Suppressor macrophage treated with lipopolysaccharide for 4 hours (primary cell): ENCODE measurements at places on chromosomes 6 and 20.
A peak's percentile ranks its signal among the peaks of the same experiment; 100 is the strongest.

GRCh38 chr6:19699932-19700331 lies 137.2 kb upstream of the ID4 start:
- no peak for DNase-seq

GRCh38 chr20:32664012-32664677 lies 9.6 kb downstream of the C20orf203 start:
- no peak for DNase-seq

DNA sequence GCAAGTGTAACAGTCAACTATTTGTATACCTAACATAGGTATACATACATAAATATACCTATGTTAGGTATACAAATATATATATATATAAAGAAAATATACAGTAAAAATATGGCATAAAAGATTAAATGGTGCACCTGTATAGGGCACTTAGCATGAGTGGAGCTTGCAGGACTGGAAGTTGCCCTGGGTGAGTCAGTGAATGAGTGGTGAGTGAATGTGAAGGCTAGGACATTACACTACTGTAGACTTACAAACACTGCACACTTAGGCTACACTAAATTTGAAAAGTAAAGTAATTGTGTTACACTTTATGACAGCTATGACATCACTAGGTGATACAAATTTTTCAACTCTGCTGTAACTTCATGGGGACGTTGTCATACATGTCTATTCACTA lies 65.6 kb downstream of the CDC5L start:
- no peak for DNase-seq

- DNase-seq: no peak
Observed at GRCh38 chr20:39960522-39961428, 728.3 kb downstream of the MAFB start.

GRCh38 chr6:26157251-26158075 lies 70.2 kb downstream of the HFE start:
- peak; percentile 96 for DNase-seq

DNA sequence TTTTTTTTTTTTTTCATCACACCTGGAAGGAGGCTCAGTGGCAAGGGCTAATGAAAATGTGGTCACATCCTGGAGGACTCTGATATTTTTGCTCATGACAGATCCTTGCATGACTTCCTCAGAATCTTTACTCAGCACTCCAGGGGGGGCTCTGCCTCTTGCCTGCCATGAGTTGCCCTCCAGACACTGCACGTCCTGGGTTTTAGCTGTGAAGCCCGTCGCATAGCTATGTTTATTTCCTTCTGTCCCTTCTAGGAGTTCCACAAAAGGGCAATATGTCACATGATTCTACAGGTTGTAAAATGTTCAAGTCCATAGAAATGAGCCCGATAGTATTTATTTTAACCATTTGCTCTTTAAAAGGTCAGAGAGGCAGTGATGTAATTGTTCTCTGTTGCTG lies 18.2 kb downstream of the MAS1 start:
- no peak for DNase-seq

- DNase-seq: no peak
Observed at GRCh38 chr6:157139054-157139708, 184.1 kb downstream of the TMEM242 start.

DNA sequence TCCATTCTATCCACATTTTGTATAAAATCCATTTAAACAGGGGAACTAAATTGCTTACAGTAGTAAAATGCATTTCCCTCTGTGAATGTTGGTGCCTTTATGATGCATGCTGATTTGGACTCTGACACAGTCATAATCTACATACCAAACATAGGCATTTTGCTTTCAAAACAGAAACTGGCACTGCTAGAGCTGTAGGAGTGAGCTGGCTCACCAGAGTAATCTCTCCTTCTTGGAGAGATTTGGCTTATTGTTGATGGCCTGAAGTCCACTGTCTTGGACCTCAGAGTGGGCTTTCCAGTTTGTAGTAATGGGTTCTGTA lies 363.2 kb upstream of the FLRT3 start:
- no peak for DNase-seq

GRCh38 chr6:85390105-85390728 lies 59.7 kb upstream of the NT5E start:
- DNase-seq: no peak

GRCh38 chr20:55471052-55472006 lies 534.0 kb downstream of the CBLN4 start:
- no peak for DNase-seq

DNA sequence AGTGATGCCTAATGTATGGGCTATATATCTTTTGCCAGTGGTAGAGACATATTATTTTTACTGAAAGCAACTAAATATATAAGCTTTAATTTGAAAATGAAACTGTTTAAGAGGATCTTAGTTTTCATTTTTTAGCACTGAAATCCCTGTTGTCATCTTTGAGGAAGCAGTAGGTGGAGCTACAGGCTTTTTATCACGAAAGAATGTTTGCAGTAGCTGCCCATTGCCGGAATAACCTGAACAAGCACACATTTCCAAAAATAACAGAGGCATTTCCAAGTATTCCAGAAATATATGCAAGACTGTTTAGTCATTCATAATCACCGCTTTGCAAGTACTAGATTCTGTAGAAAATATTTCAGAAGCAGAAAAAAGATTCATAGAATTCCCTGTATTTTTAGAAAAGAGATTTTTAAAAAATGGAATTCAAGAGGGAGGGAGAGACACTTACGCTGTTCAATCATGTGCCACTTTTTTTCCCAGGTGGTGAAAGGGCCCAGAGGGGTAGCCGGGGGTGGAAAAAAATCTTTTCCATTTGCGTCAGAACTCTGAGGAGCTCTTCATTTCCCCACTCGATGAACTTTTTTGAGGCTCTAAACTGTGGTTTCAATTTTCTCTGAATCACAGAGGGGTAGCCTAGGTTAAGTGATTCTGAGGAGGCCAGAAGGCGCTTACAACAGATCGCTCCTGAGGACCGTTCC lies 142.5 kb upstream of the FERMT1 start:
- peak; percentile 22 for DNase-seq

GRCh38 chr6:138227316-138227781 lies 9.1 kb upstream of the PBOV1 start:
- no peak for DNase-seq

DNA sequence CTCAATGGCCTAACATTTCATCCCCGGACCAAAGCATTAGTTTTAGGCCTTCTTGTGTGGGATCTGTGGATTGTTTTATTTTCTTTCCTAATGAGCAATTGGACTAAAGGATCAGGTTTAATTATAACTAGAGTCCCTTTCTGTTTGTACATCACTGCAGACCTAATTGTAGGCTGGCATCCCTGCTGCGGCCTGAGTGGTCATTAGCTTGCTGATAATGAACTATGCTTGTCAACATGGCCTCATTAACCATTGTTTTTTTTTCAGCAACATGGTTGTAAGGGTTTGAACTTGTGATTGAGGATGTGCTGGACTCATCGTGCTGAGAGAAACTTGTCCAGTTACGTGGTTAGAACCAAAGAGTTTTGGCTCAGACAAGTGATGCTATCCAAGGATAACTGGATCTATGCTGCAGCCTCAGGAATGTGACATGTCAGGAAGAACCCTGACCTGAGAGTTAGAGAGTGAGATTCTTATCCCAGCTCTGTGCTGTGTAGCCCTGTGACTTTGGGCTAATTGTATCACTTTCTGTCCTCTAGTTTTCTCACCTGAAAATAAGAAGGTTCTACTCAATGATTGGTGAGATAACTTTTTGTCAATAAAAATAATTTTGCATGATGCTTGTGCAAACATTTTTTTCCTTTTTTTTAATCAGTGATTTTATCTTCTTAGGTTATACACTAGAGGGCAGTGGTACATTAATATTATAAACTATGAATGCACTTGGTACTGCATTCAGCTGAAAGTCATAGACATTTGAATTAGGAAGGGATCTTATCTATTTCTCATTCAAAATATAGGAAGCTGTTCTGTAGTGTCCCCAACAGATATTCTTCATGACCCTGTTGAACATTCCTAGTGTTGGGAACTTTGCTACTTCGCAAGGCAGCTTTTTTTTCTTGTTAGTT lies 140.9 kb downstream of the RNF144B start:
- DNase-seq: peak; percentile 47

DNA sequence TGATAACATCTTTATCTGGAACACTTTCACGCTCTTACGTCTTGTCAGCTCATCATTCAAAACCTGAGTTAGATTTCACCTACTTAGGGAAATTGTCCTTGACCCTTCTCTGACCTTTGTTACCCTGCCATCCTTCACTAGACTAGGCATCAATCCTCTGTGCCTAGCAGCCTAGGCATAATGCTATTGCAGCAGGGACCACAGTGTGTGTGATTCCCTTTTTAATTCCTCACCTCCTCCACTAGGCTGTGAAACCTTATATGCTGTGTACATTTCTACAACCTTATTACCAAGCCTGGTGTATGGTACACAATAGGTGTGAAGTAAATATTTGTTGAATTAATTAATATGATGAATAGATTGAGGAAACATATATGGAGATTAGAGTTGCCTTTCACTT lies 66.7 kb upstream of the DEFB112 start:
- DNase-seq: no peak

GRCh38 chr20:60993433-60994044 lies 258.5 kb upstream of the CDH4 start:
- no peak for DNase-seq

GRCh38 chr6:122429323-122429722 lies 29.9 kb downstream of the HSF2 start:
- no peak for DNase-seq

DNA sequence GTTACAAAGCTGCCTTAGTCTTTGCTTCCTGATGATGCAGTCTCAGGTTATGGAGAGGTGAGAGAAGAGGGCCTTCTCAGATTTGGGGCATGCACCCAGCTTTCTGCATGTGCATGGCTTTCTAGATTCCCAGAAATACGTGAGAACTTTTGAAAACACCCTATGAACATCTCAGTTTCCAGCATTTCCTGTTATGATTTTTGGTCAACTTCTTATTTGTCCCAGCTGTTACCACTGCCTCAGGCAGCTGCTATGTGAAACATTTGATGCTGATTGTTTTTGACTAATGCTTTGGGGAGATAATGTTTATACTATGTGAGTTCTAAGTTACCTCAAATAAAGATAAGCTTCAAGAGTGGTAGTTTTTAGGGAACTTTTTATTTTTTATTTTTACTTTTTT lies 9.5 kb upstream of the SNAP25 start:
- DNase-seq: no peak

DNA sequence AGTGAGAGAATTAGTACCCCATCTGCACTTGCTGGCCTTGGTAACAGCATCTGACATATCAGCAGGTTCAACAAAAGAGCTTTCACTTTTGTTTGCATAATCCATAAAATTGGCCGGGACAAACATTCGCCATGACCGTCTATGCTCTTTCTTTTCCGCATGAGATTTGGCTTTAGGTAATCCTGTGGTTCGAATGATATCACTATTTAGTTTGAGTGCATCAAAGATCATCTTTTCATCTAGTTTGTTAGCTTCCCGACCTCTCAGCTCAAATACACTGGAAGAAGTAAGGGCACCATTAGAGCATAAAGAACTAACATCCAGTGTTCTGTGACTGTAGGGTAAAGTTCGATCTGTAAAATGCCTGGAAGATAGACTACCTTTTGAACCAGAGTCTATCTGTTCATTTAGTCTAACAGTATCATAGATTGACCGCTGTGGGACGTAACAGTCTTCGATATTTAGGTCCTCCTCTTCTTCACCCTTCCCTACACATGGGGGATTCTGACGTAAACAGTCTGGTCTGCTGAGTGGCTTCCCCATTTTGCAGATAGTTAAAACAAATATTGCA lies 101.6 kb downstream of the DST start:
- DNase-seq: peak; percentile 20

GRCh38 chr6:140586426-140587061 lies 1212.1 kb upstream of the CITED2 start:
- no peak for DNase-seq

- DNase-seq: no peak
Observed at GRCh38 chr20:56827763-56828162, 198.7 kb downstream of the TFAP2C start.

GRCh38 chr6:108877046-108877751 lies 29.0 kb downstream of the ARMC2 start:
- no peak for DNase-seq

- DNase-seq: no peak
Observed at GRCh38 chr6:44245391-44245911, 1.4 kb upstream of the HSP90AB1 start.

- no peak for DNase-seq
Observed at GRCh38 chr6:311679-312220, 19.5 kb downstream of the DUSP22 start.
